ENCODE measurements at places on chromosomes 7 and 10. TPM values are rescaled to one million over a fixed set of nuclear protein-coding genes. Genes with fewer than 3 reads are reported as not detected.
A peak's percentile ranks its signal among the peaks of the same experiment; 100 is the strongest.

The TMEM139 gene
- total RNA-seq: 0.29 TPM

The SLC26A3 gene
- not detected for total RNA-seq

DNA sequence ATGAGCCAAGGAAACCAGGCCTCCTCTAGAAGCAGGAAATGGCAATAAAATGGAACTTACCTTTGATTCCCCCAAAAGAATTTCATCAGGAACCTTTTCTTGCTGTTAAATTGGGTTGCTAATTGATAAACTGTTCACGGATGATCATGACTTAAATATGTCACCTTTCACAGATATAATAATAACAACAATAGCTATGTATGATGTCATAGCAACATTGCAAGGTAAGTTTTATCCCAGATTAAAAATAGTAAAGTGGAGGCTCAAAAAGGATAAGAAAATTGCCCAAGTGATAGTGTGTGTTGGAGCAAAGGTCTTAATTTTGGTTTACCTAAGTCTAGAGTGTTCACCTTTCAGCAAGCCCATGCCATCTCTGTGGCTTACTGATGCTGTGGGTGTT is 357.6 kb upstream of the CELF2 start:
- H3K27ac ChIP-seq: no peak overlapping the region
- no peaks in the 10 kb centered on the region for H3K36me3 ChIP-seq
- H3K27me3 ChIP-seq: no peaks in the 10 kb centered on the region
- no peaks in the 10 kb centered on the region for H3K4me1 ChIP-seq
- H3K4me3 ChIP-seq: no peak overlapping the region

- H3K36me3 ChIP-seq: peaks cover 46% of the 10 kb centered on the region
- peak overlapping the region; percentile 27 for H3K27ac ChIP-seq
- H3K4me1 ChIP-seq: peaks cover 79% of the 10 kb centered on the region
- H3K4me3 ChIP-seq: peak overlapping the region; percentile 28
Observed at GRCh38 chr7:43590862-43591557, 8.1 kb downstream of the STK17A start.

GRCh38 chr7:143285470-143285778 is 666 bp downstream of the TMEM139 start:
- DNase-seq: no peak
- H3K4me3 ChIP-seq: no peak overlapping the region
- H3K27me3 ChIP-seq: no peaks in the 10 kb centered on the region
- peaks cover 29% of the 10 kb centered on the region for H3K36me3 ChIP-seq
- H3K27ac ChIP-seq: no peak overlapping the region

Data from activated CD8-positive, alpha-beta T cell treated with anti-CD3 and anti-CD28 coated beads, Interleukin-2, amount 10 ng/mL, durations not matched to agents 7 days and 5 days (primary cell).